ENCODE measurements at places on chromosomes 7 and 10.
A peak's percentile ranks its signal among the peaks of the same experiment; 100 is the strongest.

- no peaks in the 10 kb centered on the region for H3K36me3 ChIP-seq
- DNase-seq, result no peak
- no peak overlapping the region for H3K4me3 ChIP-seq
- H3K27me3 ChIP-seq, result no peaks in the 10 kb centered on the region
Measured at GRCh38 chr10:37146443-37146842, 21.0 kb downstream of the ANKRD30A start.

- peaks cover 33% of the 10 kb centered on the region for H3K27me3 ChIP-seq
- no peak overlapping the region for H3K27ac ChIP-seq
Measured at GRCh38 chr10:77005871-77006270, 631.7 kb downstream of the KCNMA1 start.

- no peak for DNase-seq
- H3K27me3 ChIP-seq, result no peaks in the 10 kb centered on the region
- peak overlapping the region; percentile 48 for H3K27ac ChIP-seq
Measured at GRCh38 chr10:61841338-61841875, 60.1 kb upstream of the ARID5B start.

- H3K27me3 ChIP-seq, result no peaks in the 10 kb centered on the region
- peaks cover 41% of the 10 kb centered on the region for H3K4me1 ChIP-seq
- H3K27ac ChIP-seq, result peak overlapping the region; percentile 99
- peaks cover 3% of the 10 kb centered on the region for H3K36me3 ChIP-seq
- peak overlapping the region; percentile 89 for H3K4me3 ChIP-seq
- no peak for DNase-seq
Measured at GRCh38 chr10:44979281-44980191, 927 bp upstream of the DEPP1 start.

GRCh38 chr10:6053816-6054631 lies 8.1 kb downstream of the IL2RA start:
- H3K27ac ChIP-seq, result no peak overlapping the region
- no peak for DNase-seq
- no peak overlapping the region for H3K4me3 ChIP-seq
- no peaks in the 10 kb centered on the region for H3K36me3 ChIP-seq
- H3K4me1 ChIP-seq, result no peaks in the 10 kb centered on the region

DNA sequence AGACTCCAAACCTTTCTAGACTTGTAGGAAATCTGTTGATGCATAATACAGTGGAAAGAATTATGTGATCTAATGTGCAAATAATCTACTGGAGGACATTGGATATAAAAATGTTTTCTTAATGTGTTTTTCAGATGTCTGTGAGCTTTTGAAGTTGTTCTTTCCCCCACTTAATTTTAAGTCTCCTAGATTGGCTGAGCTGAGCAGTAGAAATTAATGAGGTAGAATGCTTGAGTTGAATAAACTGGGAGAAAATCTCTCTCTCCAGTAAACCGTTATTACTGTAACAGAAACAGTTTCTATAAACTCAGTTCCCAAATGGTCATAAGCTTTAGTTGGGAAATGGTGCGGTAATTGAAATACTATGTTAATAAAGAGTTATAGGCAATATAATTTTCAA lies 15.7 kb downstream of the CSGALNACT2 start:
- DNase-seq, result no peak
- H3K27me3 ChIP-seq, result no peaks in the 10 kb centered on the region
- H3K4me1 ChIP-seq, result peaks cover 20% of the 10 kb centered on the region
- H3K36me3 ChIP-seq, result no peaks in the 10 kb centered on the region
- no peak overlapping the region for H3K27ac ChIP-seq
- H3K4me3 ChIP-seq, result no peak overlapping the region

- H3K36me3 ChIP-seq, result no peaks in the 10 kb centered on the region
- H3K27ac ChIP-seq, result no peak overlapping the region
- DNase-seq, result no peak
- no peak overlapping the region for H3K4me3 ChIP-seq
- peaks cover 22% of the 10 kb centered on the region for H3K27me3 ChIP-seq
Measured at GRCh38 chr10:1552881-1553670, 184.2 kb downstream of the ADARB2 start.

- H3K27ac ChIP-seq, result no peak overlapping the region
- no peak for DNase-seq
- peaks cover 41% of the 10 kb centered on the region for H3K36me3 ChIP-seq
- no peaks in the 10 kb centered on the region for H3K27me3 ChIP-seq
Measured at GRCh38 chr10:91816981-91817380, 18.8 kb downstream of the TNKS2 start.

DNA sequence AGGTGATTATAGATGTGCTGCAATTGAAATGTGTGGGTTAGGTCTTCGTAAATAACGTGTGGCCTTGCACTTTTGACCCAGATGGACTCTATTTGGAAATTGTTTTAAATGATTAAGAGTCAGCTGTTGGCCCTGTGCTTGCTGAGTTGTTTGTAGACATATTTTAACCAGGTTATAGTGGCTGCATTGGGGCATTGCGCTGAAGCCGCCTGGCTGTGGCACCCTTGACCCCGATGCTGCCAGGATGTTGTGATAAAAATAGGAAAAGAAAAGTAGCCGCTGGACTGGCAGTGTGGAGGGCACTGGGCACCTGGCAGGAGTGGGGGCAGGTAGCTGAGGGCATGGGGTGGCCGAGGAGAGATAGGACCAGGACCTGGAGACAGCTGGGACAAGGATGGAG lies 13.4 kb downstream of the LRRC27 start:
- no peak for DNase-seq
- no peak overlapping the region for H3K4me3 ChIP-seq
- H3K36me3 ChIP-seq, result peaks cover 19% of the 10 kb centered on the region

DNA sequence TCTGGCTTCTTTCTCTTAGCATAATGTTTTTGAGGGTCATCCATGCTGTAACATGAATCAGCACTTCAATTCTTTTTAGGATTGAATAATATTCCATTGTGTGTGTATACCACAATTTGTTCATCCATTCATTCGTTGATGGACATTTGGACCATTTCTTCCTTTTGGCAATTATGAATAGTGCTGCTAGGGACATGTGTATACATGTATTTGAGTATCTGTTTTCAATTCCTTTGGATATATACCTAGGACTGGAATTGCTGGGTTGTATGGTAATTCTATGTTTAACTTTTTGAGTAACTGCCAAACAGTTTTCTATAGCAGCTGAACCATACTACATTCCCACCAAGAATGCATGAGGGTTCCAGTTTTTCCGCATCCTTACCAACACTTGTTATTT lies 39.2 kb downstream of the GBF1 start:
- H3K36me3 ChIP-seq, result peaks cover 19% of the 10 kb centered on the region
- H3K27me3 ChIP-seq, result no peaks in the 10 kb centered on the region
- DNase-seq, result no peak
- peak overlapping the region; percentile 75 for H3K27ac ChIP-seq
- no peak overlapping the region for H3K4me3 ChIP-seq

DNA sequence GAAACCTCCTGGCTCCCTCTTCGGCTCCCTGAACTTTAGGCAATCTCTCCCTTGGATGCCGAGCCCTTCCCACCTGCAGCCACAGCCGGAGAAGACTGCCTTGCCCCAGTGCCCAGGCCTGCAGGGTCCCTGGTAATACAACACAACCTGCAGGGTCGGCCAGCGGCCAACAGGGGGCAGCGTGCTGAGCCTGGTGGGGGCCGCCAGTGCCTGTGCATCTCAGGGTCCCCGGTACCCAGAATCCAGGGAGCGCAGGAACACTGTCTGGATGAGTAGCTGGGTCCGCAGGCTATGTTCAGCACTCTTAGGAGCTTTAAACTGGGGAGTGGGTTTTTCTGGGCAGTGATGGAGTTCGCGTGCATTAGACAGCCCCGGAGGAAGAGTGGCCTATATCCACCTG lies 17.5 kb upstream of the C10orf71 start:
- H3K27ac ChIP-seq, result no peak overlapping the region
- no peaks in the 10 kb centered on the region for H3K36me3 ChIP-seq
- no peaks in the 10 kb centered on the region for H3K4me1 ChIP-seq
- peaks cover 10% of the 10 kb centered on the region for H3K27me3 ChIP-seq

- H3K27me3 ChIP-seq, result no peaks in the 10 kb centered on the region
- DNase-seq, result peak; percentile 81
- H3K4me3 ChIP-seq, result peak within 1 kb of the TSS; percentile 94
- peak within 1 kb of the TSS; percentile 96 for H3K27ac ChIP-seq
- peaks cover 40% of the 10 kb centered on the region for H3K4me1 ChIP-seq
Measured at GRCh38 chr7:74657692-74658177, at the start of gene GTF2I. Gene GTF2I, plus strand, starts transcription at chr7:74657718. Its CDS starts 31,411 bp downstream, at chr7:74689129.

DNA sequence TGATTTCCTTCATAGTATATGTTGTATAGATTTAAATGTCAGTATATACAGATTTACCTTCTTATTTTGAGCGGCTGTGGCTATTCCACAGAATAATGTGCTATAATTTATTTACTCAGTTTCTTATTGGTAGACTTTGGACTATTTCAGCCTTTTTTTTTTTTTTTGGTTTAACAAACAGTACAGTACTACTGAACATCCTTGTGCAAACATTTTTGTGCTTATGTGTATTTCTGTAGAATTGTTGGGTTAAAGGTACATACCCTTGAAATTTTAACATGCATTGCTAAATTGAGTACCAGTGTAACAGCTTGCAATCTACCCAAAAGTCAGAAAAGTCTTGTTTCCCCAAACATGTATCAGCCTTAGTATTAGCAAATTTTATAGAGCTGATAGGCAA lies 68.8 kb downstream of the HHEX start:
- peaks cover 6% of the 10 kb centered on the region for H3K27me3 ChIP-seq
- H3K4me1 ChIP-seq, result peaks cover 16% of the 10 kb centered on the region
- H3K36me3 ChIP-seq, result no peaks in the 10 kb centered on the region
- DNase-seq, result no peak
- H3K4me3 ChIP-seq, result no peak overlapping the region

- no peak for DNase-seq
- H3K27ac ChIP-seq, result no peak overlapping the region
- H3K4me3 ChIP-seq, result no peak overlapping the region
- no peaks in the 10 kb centered on the region for H3K36me3 ChIP-seq
- H3K4me1 ChIP-seq, result peaks cover 42% of the 10 kb centered on the region
Measured at GRCh38 chr10:78563314-78563713, 505.5 kb upstream of the ZMIZ1 start.

- no peaks in the 10 kb centered on the region for H3K36me3 ChIP-seq
- peaks cover 21% of the 10 kb centered on the region for H3K27me3 ChIP-seq
- no peak overlapping the region for H3K27ac ChIP-seq
- no peak overlapping the region for H3K4me3 ChIP-seq
- peak; percentile 49 for DNase-seq
Measured at GRCh38 chr10:44854693-44855350, 56.3 kb upstream of the TMEM72 start.

GRCh38 chr10:33142295-33142694 lies 184.3 kb upstream of the ITGB1 start:
- H3K27ac ChIP-seq, result no peak overlapping the region
- H3K36me3 ChIP-seq, result no peaks in the 10 kb centered on the region
- DNase-seq, result no peak
- H3K27me3 ChIP-seq, result no peaks in the 10 kb centered on the region
- H3K4me1 ChIP-seq, result peaks cover 7% of the 10 kb centered on the region
- H3K4me3 ChIP-seq, result no peak overlapping the region

- peaks cover 8% of the 10 kb centered on the region for H3K4me1 ChIP-seq
- H3K27ac ChIP-seq, result no peak overlapping the region
- no peaks in the 10 kb centered on the region for H3K27me3 ChIP-seq
- H3K4me3 ChIP-seq, result no peak overlapping the region
Measured at GRCh38 chr7:46784732-46785131, 797.2 kb downstream of the TNS3 start.

DNA sequence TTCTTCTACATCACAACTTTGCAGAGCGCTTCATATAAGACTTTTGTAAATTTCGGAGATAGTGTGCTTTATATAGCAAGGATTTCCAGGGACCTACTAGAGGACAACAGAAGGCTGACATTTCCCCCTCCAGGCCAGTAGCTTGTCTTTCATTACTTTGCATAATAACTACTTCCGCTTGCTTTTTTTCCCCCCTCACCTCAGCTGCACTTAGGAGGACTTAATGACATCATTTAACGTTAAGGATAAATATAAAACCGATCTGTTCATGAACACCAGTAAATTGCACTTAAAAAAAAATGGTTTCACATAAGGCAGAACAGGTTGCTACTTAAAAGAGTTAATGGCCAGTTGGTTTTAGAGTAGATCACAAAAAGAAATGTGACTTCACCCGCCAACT lies 172.3 kb downstream of the AUTS2 start:
- no peak for DNase-seq
- no peaks in the 10 kb centered on the region for H3K27me3 ChIP-seq
- no peak overlapping the region for H3K4me3 ChIP-seq
- H3K36me3 ChIP-seq, result peaks cover 13% of the 10 kb centered on the region
- H3K27ac ChIP-seq, result no peak overlapping the region

DNA sequence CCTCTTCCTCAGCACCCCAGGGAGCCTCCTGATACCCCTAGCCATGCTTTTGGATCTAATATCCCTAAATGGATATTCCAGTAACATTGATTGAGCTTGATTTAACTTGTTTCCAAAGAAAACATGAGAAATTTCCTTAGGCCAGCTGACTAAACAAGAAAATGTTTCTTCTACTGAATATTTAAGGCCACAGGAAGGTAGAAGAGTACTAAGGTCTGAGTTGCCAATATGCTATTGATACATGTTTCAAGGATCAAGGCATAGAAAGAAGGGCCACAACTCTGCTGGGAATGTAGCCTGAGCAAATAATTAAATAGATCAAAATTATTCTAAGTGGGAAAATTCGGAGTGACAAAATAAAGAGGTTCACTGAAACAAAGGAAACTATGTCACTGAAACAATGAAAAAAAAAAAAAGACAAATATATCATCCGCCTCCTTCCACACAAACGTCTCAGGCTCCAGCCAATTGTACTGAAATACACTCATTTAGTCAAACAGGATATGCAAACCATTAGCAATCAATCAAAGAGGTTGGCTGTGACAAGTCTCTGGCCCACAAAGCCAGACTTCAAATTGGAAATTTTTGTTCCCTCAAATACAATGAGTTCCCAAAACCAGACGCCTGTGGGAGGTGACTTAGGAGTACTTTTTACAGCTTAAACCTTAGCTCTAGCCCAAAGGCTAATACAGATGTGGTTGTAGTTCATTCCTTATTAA lies 396.2 kb downstream of the HTR7 start:
- no peaks in the 10 kb centered on the region for H3K36me3 ChIP-seq
- no peak for DNase-seq
- H3K27ac ChIP-seq, result no peak overlapping the region
- H3K27me3 ChIP-seq, result no peaks in the 10 kb centered on the region

GRCh38 chr10:110501142-110501937 lies 3.6 kb downstream of the DUSP5 start:
- peaks cover 56% of the 10 kb centered on the region for H3K4me1 ChIP-seq
- peaks cover 35% of the 10 kb centered on the region for H3K27me3 ChIP-seq
- peaks cover 7% of the 10 kb centered on the region for H3K36me3 ChIP-seq
- H3K4me3 ChIP-seq, result peak overlapping the region; percentile 92
- no peak for DNase-seq
- peak overlapping the region; percentile 89 for H3K27ac ChIP-seq
